NCI-H1930 (cell line): ENCODE measurements at places on chromosomes 16 and 17.

GRCh38 chr17:50902372-50903353, 36.5 kb upstream of the TOB1 start:
- DNase-seq = no peak

GRCh38 chr16:69157196-69157595, 24.7 kb downstream of the UTP4 start:
- DNase-seq = no peak

DNA sequence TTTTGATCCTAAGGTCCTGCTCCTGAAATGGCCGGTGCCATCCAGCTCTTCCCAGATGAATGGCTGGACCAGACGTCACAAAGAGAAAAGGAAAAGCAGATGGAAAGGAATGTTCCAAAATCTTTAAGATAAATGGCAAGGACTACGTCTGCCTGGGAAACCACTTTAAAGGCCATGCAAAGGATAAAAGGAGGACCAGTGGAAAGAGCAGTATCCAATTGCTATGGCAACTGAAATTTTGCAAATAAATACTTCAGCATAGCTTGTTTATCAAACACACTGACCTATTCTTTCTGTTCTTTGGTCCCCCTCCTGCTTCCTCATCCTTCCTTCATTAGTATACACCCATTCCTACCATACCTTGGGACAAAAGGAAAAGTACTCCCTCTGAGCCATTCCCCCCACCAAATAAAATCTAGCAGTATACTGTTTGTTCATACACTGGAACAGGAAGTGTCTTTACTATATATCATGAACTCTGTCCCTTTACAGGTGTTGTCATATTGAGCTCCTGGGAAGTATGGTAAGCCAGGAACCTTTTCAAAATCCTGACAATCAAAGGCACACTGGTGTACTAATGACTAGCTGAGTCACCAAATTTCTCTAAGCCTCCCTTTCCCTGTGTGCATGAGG, 37.2 kb upstream of the NUFIP2 start:
- no peak for DNase-seq

DNA sequence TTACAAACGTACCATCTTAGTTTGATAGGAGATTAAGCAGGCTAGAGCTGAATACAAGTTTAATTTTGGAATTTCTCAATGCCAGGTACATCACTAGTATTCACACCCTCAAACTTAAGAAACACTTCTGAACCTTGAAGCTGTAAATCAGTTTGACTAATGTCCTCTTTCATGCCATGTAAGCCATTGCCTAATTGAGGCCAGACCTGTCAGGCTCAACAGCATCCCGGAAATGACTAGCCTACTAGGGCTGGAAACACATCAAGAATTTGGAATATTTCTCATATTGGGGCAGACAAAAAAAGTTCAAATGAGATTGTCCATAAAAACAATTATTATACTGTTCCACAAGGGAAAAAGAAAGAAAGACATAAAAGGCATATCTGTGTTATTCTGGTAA, 1.7 kb downstream of the USP32 start:
- DNase-seq = no peak

- no peak for DNase-seq
Measured at GRCh38 chr16:52680993-52681392, 134.1 kb upstream of the TOX3 start.

DNA sequence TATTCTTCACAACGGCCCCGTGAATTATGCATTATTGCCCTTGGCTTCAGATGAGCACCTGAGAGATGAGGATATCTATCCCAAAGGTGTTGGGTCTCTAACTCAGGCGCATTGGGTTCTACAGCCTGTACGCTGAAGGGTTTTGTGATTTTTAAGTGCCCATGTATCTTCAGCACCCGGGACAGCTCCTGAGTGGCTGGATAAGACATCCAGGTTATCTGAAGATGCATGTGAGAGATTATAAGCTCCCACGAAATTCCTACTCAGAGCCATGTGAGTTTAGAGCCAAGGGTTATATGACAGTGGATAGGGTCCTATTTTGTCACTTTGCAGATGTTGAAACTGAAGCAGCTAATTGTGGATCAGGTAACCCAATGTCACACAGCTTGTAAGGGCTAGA, 612.3 kb upstream of the EEF2KMT start:
- DNase-seq = no peak

DNA sequence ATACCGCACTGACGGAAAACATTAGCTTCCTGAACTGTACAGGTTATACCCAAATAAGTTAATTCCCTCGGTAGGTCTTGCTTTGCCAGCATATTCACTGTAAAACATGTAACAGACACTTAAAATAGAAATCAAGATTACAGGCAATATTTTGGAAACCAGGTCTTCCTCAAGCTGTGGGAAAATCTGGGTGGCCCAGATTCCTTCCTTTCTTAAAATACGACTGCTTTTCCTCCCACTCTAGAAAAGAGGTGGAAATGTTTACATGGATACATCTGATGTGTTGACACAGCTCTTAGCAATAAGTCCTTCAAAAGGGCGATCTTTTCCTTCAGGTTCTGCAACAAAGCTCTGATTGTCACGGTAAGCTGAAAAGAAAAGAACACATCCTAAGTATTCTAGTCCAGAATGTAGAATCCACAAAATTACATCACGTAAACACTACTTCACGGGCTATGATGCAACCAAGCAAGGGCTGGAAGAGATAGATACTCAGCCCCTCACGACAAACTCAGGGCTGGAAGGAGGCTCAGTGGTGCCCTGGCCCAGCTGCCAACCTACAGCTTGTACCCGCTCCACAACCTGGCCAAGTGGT, 18.4 kb downstream of the STX8 start:
- no peak for DNase-seq

GRCh38 chr17:46121165-46121764, 72.0 kb downstream of the KANSL1 start:
- DNase-seq = no peak

DNA sequence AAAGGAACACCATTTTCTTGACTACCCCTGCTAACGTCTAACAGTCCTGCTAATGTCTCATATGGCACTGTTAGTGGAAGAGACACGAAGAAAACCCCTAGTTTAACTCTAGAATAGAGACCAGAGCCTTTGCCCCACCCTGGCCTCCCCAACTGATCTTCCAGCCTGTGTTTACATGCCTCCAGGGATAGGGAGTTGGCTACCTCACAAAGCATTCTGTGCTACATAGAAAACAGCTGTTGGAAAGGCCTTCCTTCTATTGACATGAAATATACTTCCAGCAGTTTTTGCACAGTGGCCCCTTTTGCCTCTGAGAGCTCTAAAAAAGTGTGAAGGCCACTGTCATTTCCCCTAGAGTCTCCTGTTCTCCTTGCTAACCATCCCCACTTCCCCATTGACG, 73.1 kb downstream of the ASIC2 start:
- DNase-seq = no peak

DNA sequence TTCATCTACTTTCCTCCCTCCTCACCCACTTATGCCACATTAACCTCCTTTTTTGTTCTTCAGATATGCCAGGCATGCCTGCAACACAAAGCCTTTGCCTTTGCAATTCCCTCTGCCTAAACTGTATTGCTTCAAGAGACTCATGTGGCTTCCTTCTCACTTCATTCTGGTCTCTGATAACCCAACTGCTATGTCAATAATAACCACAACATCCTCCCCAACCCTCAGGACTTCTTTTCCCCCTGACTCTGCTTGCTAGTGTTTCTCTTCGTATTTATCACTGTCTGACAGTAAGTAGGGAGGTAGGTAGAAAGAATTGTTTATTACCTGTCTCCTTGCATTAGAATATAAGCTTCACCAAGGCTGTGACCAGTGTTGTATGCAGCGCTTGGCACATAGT, 22.4 kb downstream of the RBL2 start:
- DNase-seq = no peak

- DNase-seq = no peak
Measured at GRCh38 chr17:8417806-8418205, 17.9 kb upstream of the NDEL1 start.

DNA sequence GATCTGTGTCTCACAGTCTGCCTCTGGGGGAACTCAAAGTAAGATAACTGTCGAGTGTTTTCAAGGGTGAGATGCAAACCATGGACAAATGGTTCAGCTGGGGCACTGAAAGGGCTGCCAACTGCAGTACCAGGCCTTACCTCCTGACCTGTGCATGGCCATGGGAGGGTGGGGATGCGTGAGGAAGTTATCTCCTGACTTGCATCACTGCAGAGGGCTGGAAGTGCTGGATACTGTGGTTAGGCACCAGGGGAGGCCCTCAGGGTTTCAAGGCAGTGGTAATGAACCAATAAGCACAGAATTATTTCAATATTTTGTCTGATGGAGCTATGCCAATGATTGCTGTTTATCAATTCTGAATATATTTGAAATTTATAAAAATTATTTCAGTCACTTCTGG, 159.2 kb downstream of the CYLD start:
- DNase-seq = no peak

GRCh38 chr16:11389083-11389482, 43.8 kb downstream of the RMI2 start:
- DNase-seq = no peak

- no peak for DNase-seq
Measured at GRCh38 chr16:64269756-64270155, 852.1 kb downstream of the CDH11 start.

GRCh38 chr17:66364990-66365490, 62.6 kb downstream of the PRKCA start:
- no peak for DNase-seq

DNA sequence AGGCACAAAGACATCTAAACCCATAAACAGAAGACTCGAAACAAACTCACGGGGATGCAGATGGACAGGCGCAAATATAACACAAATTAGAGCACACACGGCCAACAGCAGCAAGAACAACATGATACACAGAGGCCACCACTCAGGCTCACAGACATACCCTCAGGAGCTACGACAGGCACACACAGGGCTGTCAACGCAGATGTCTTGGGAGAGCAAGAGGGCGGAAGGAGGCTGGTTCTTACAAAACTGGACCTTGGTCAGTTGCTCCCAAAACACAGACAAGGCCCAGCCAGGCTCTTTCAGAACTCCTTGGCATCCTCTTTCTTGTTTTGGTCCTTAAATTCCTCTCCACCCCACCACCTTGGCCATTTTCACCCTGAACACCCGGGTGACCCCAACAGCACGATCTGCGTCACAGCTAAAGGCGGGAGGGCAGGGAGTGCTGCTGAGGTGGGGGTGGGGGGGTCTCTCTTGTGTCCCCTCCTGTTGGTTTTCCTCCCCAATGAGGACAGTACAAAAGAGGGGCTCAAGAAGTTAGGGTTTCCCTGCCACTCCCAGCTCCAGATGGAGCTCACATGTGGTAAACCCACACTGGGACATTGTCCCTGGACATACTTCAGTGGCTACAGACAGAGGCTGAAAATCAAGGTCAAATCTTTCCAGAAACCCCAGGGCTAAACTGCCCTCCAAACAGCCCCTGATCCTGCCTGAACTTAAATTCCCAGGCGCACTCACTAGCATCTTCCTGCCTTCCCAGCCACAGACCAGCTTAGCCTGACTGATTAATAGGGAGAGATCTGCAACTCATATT, 221.3 kb downstream of the C16orf78 start:
- no peak for DNase-seq

DNA sequence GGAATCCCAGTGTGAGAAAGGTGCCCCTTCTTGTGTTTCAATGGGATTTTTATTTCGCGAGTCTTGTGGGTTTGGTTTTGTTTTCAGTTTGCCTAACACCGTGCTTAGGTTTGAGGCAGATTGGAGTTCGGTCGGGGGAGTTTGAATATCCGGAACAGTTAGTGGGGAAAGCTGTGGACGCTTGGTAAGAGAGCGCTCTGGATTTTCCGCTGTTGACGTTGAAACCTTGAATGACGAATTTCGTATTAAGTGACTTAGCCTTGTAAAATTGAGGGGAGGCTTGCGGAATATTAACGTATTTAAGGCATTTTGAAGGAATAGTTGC, 567 bp downstream of the UBB start:
- DNase-seq = no peak

DNA sequence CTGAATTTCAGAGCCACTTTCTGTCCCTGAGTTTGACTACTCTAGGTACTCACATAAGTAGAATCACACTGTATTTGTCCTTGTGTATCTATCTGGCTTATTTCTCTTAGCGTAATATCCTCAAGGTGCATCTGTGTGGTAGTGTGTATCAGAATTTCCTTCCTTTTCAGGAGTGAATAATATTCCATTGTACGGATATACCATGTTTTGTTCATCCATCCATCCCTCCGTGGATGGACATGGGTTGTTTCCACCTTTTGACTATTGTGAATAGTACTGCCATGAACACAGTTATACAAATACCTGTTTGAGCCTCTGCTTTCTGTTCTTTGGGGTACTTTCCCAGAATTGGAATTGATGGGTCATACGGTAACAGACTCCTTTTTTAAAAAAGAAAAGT, 111.7 kb downstream of the PITPNC1 start:
- no peak for DNase-seq

DNA sequence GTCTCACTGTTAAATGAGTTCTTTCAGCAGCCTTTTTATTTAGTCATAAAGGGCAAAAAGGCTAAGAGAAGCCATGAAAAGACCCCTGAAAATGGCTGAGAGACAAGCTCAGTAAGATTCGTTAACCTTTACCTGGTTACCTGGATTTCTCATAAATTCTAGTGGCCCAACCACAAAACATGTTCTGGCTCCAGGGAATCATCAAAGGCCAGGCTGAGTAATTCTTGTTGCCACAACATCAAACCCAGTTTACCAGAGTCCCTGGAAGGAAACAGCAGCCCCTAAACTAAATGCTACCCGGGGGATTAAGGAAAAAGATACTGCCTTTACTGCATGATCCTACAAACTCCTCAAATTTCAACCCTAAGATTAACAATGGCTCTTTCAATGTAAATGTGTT, 15.8 kb downstream of the CYTH1 start:
- no peak for DNase-seq

DNA sequence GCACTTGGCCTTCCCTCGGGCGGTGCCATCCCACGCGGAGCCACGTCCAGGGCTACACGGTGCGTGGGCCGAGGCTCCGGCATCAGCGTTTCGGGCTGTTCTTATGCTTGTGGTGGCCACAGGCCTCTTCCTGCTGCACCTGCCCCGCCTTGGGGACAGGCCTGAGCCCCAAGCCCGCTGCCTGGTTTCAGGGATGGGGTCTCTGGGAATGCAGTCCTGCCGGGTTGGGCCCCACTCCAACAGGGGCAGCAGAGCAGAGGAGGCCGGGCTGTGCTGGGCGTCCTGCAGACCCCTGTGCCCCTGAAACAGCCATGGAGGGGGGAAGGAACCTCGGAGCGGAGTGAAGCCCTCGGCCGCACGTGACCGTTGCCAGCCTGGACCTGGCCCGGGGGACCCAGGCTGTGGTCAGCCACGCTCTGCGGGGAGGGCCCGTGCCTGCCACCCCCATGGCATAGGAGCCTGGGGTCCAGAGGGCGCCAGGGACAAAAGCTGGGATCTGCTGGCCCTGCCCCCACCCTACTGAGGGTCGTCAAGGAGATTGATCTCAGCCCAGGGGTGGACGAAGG, 453 bp upstream of the WFIKKN1 start:
- DNase-seq = no peak

DNA sequence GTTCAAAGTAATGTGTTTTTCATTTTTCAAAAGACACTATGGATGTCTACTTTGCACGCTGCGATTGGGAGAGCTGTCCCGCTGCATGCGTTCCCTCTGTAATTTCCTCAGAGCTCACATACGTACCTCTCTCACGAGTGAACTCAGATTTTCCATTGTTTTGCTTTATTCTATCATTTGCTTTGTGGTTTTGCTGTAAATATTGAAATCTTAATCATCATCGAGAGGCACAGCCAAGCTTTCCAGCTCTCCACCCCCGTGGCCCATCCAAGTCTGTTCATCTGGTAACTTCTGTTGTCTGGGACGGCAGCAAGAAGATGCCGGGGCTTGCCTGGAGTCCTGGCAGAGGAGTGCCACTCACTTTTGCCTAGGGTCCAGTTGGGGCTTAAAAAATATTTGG, 21.1 kb downstream of the TMC6 start:
- DNase-seq = no peak

- DNase-seq = no peak
Measured at GRCh38 chr17:63950940-63951907, 19.1 kb upstream of the CD79B start.
